Esophagus squamous epithelium (tissue), 5 donors: ENCODE measurements at places on chromosomes 5 and 9. TPM values are rescaled to one million over a fixed set of nuclear protein-coding genes. Genes with fewer than 3 reads are reported as not detected.
A peak's percentile ranks its signal among the peaks of the same experiment; 100 is the strongest.

Gene EXD3
- total RNA-seq, result 5.7 TPM

Gene QRFP
- not detected for total RNA-seq

Gene POU4F3
- total RNA-seq, result not detected

Gene TAF11L5
- total RNA-seq, result not detected

Gene CCNI2
- 0.19 TPM for total RNA-seq

- H3K27me3 ChIP-seq, result no peaks in the 10 kb centered on the region
- peaks cover 46% of the 10 kb centered on the region for H3K4me1 ChIP-seq
- H3K36me3 ChIP-seq, result peaks cover 47% of the 10 kb centered on the region
- no peak overlapping the region for H3K27ac ChIP-seq
- no peak for DNase-seq
These were observed 10.1 kb downstream of the IRF1 start for GRCh38 chr5:132480546-132480892.

DNA sequence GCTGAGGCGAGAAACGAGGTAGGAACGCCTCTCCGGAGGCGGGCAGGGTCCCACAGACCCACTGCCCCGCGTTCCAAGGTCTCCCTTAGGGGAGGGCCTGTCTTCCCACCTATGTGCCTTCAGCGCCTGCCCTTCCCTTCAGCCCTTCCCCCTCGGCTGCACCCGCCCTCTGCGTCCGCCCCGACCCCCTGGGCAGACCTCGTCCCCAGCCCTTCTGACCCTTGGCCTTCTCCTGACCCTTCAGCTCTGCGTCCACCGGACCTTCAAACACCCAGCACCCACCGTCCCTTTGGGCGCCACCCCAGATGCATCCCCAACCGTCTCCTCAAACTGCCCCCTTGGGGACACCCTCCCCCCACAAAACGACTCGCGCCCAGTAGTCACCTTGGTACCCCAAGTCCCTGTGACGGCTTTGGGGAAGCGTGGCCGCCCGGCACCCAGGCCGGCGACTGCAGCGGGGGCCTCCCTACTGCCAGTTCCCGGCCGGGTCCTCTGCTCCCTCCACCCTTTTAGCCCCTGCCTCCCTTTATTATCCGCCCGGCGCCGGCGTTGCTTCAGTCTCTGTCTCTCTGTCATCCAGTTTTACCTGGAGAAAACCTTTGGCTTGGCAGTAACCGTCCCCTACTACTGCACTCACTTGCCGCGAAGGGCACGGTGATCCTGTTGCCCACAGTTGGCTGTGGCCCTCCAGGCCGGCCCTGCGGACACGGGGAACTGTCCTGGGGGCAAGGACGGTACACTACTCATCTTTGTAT is 421 bp downstream of the RUSC2 start:
- peak overlapping the region; percentile 82 for H3K4me3 ChIP-seq
- DNase-seq, result no peak
- H3K27me3 ChIP-seq, result no peaks in the 10 kb centered on the region
- no peaks in the 10 kb centered on the region for H3K36me3 ChIP-seq
- H3K27ac ChIP-seq, result peak overlapping the region; percentile 95

- peak overlapping the region; percentile 51 for H3K4me3 ChIP-seq
- peaks cover 61% of the 10 kb centered on the region for H3K27me3 ChIP-seq
- H3K4me1 ChIP-seq, result peaks cover 5% of the 10 kb centered on the region
- no peaks in the 10 kb centered on the region for H3K36me3 ChIP-seq
- no peak for DNase-seq
These were observed 729 bp upstream of the RORB start for GRCh38 chr9:74496406-74496805.

GRCh38 chr5:131488463-131488862 is 146.6 kb downstream of the RAPGEF6 start:
- no peak overlapping the region for H3K27ac ChIP-seq
- no peak overlapping the region for H3K4me3 ChIP-seq
- H3K27me3 ChIP-seq, result no peaks in the 10 kb centered on the region
- DNase-seq, result no peak
- peaks cover 69% of the 10 kb centered on the region for H3K36me3 ChIP-seq

DNA sequence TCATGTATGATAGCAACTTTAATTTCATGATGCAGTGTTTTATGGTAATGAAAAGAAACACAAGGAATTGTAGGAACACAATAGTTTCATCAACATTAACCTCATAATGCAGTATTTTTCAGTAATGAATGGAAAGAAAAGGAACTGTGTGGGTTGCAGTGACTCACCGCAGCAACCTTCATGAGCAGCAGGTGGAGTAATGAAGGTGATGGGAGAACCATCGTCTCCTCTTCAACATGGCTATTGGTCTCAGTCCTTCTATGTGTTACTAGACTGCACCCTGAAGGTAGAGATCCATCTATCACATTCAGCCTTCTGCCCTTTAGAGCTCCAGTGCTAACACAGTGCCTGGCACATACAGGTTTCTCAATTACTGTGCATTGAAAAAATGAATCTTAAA is 58.0 kb downstream of the TMEM215 start:
- H3K27me3 ChIP-seq, result peaks cover 12% of the 10 kb centered on the region
- no peak overlapping the region for H3K4me3 ChIP-seq
- H3K4me1 ChIP-seq, result no peaks in the 10 kb centered on the region
- DNase-seq, result no peak
- no peaks in the 10 kb centered on the region for H3K36me3 ChIP-seq
- H3K27ac ChIP-seq, result no peak overlapping the region

GRCh38 chr9:7375013-7375511 is 424.5 kb downstream of the DMAC1 start:
- H3K36me3 ChIP-seq, result no peaks in the 10 kb centered on the region
- H3K27me3 ChIP-seq, result no peaks in the 10 kb centered on the region
- no peak overlapping the region for H3K4me3 ChIP-seq
- DNase-seq, result no peak
- no peak overlapping the region for H3K27ac ChIP-seq

DNA sequence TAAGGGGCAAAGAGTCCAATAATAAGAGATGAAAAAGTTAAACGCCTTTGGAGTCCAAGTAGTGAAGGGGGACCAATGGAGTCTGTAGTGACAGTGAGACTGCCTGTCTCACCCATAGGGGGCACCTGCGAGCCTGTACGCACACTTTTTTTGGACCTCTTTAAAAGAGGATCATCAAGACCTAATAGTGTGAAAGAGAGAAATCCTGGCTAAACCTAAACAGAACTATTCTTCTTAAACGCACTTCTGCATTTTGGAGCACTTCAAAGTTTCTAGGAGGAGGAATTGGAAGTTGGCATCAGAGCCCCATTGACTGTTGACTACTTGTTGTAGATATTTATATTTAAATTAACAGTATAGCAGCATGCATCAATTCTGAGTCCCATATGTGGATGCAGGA is 636.1 kb upstream of the KLF4 start:
- no peaks in the 10 kb centered on the region for H3K36me3 ChIP-seq
- no peak overlapping the region for H3K4me3 ChIP-seq
- H3K4me1 ChIP-seq, result no peaks in the 10 kb centered on the region
- H3K27me3 ChIP-seq, result no peaks in the 10 kb centered on the region

DNA sequence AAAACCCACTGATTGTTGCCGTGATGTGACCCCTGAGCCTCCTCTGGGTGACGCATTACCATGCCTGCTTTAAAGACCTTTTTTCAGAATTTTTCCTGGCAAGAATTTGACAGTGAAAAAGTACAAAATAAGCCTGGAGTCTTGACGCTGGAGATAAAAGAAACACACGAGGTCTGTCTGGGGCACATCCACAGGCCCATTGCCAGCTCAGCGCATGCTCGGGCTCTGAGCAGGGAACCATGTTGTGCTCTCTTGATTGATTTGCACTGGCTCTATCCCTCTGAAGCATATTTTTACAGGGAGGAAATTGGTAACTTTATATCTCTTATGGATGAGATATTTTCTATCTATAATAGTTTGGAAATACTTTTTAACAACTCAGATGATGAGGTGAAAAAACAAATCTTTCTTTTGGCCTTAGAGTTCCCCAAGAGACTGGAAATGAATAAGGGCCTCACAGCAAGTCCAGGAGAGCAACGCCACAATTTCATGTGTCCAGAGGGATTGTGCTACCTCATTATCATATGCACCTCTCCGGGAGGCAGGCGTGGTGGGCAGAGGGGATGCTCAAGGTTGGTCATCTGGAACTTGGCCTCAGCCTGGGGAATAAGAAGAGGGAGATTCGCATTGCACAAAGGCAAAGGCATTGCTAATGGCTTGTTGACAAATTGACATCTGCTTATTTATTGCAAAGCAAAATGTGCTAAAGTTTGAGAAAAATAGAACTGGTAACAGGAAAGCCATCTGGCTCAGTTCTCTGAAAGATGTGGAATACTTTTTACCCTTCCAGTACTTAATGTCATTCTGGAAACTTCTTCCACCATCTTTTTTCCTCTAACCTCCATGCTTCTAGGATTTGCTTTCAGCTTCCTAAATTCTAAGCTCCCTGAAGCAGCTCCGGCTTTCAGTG is 183.8 kb downstream of the PJA2 start:
- H3K36me3 ChIP-seq, result no peaks in the 10 kb centered on the region
- DNase-seq, result no peak
- H3K4me1 ChIP-seq, result no peaks in the 10 kb centered on the region
- no peak overlapping the region for H3K4me3 ChIP-seq
- no peak overlapping the region for H3K27ac ChIP-seq

DNA sequence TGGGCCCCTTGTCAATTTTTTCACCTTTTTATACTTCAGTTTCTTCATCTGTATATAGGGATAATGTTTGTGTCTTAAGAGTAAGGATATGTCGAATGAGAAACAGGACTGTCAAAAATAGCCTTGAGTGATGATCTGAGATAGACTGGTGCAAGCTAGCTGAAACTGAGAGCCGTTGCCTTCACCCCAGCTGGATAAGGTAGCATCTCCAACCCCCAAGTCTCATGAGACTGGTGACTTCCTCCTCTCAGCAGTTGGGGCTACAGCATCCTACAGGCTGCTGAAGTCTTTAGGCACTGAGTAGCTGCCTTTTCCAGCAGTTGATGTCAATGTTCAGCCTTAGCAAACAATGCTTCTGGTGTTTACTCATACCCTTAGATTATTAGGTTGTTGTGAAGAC is 330.2 kb downstream of the OSTF1 start:
- H3K36me3 ChIP-seq, result no peaks in the 10 kb centered on the region
- H3K27ac ChIP-seq, result no peak overlapping the region
- H3K4me3 ChIP-seq, result no peak overlapping the region
- no peak for DNase-seq

DNA sequence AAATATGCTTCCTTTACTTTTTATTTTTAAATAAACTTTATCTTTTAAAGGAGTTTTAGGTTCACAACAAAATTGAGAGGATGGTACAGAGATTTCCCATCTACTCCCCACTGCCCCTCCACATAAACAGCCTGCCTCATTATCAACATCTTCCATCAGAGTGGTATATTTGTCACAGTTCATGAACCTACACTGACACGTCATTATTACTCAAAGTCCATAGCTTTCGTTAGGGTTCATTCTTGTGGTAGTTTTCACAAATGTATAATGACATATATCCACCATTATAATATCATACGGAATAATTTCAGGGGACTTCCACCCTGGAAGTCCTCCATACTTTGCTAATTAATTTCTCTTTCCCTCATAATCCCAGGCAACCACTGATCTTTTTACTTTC is 204.9 kb downstream of the SMARCA2 start:
- no peak overlapping the region for H3K4me3 ChIP-seq
- H3K27me3 ChIP-seq, result no peaks in the 10 kb centered on the region
- no peaks in the 10 kb centered on the region for H3K4me1 ChIP-seq
- no peaks in the 10 kb centered on the region for H3K36me3 ChIP-seq

- H3K36me3 ChIP-seq, result no peaks in the 10 kb centered on the region
- H3K27ac ChIP-seq, result no peak overlapping the region
- H3K27me3 ChIP-seq, result no peaks in the 10 kb centered on the region
- no peak for DNase-seq
- no peaks in the 10 kb centered on the region for H3K4me1 ChIP-seq
- H3K4me3 ChIP-seq, result no peak overlapping the region
These were observed 19.0 kb downstream of the UNC13B start for GRCh38 chr9:35180801-35181200.

DNA sequence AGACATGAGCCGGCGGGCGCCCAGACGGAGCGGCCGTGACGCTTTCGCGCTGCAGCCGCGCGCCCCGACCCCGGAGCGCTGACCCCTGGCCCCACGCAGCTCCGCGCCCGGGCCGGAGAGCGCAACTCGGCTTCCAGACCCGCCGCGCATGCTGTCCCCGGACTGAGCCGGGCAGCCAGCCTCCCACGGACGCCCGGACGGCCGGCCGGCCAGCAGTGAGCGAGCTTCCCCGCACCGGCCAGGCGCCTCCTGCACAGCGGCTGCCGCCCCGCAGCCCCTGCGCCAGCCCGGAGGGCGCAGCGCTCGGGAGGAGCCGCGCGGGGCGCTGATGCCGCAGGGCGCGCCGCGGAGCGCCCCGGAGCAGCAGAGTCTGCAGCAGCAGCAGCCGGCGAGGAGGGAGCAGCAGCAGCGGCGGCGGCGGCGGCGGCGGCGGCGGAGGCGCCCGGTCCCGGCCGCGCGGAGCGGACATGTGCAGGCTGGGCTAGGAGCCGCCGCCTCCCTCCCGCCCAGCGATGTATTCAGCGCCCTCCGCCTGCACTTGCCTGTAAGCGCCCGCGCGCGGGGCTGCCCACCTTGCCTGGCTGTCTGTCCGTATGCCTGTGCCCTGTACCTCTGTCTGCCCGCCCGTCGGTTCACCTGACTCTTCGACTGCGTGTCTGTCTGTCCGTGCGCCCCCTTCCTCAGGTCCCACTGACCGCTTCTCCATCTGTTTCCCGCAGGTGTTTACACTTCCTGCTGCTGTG is 412 bp downstream of the FGF18 start:
- no peaks in the 10 kb centered on the region for H3K27me3 ChIP-seq
- H3K27ac ChIP-seq, result no peak overlapping the region
- peak overlapping the region; percentile 51 for H3K4me3 ChIP-seq

- peaks cover 26% of the 10 kb centered on the region for H3K4me1 ChIP-seq
- no peak for DNase-seq
- no peaks in the 10 kb centered on the region for H3K27me3 ChIP-seq
- no peak overlapping the region for H3K4me3 ChIP-seq
These were observed 57.9 kb downstream of the MEF2C start for GRCh38 chr5:88824892-88825583.

DNA sequence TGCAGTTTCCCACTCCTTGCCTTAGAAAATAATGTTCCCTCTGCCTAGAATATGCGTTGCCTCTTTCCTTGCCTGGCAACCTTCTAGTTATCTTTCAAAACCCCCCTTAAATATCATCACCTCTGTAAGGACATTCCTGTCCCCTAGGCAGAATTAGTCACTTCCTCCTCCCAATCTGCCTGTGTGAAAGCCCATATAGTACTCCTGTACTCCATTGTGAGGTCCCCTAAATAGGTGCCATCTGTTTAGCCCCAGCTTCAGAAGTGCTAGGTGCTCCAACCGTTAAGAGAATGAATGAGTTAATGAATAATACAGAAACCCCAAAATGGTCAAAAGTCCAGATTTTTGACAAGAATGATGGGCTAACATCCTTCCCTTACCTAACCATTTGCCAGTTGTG is 181.4 kb downstream of the GDNF start:
- H3K27ac ChIP-seq, result no peak overlapping the region
- H3K4me3 ChIP-seq, result no peak overlapping the region
- no peak for DNase-seq
- H3K36me3 ChIP-seq, result no peaks in the 10 kb centered on the region
- no peaks in the 10 kb centered on the region for H3K4me1 ChIP-seq
- H3K27me3 ChIP-seq, result no peaks in the 10 kb centered on the region

DNA sequence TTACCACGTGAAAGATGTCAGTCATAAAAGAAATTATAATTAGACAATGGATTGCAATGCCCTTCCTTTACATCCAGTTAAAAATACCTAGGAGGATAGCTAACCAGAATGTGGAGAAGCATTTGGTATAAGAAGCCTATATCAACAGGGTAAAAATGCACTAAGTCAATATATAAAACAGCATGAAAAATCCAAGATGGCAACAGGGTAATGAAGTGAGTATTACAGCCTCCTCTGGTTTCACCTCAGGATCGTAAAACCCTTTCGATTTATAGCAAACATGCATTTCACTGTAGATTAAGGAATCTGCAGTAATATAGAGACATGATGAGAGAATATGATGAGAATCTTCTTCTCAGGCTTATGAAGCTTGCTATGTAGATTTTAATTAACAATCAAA is 999.3 kb downstream of the NR2F1-AS1 start:
- H3K36me3 ChIP-seq, result no peaks in the 10 kb centered on the region
- DNase-seq, result no peak
- no peaks in the 10 kb centered on the region for H3K27me3 ChIP-seq
- no peak overlapping the region for H3K4me3 ChIP-seq
- H3K4me1 ChIP-seq, result no peaks in the 10 kb centered on the region
